ENCODE measurements at places on chromosomes 1 and 21.
A peak's percentile ranks its signal among the peaks of the same experiment; 100 is the strongest.

- DNase-seq, result no peak
These were observed 108.0 kb downstream of the PTPRU start for GRCh38 chr1:29344336-29344735.

GRCh38 chr1:156572663-156573018 lies 276 bp upstream of the IQGAP3 start:
- no peak for DNase-seq

DNA sequence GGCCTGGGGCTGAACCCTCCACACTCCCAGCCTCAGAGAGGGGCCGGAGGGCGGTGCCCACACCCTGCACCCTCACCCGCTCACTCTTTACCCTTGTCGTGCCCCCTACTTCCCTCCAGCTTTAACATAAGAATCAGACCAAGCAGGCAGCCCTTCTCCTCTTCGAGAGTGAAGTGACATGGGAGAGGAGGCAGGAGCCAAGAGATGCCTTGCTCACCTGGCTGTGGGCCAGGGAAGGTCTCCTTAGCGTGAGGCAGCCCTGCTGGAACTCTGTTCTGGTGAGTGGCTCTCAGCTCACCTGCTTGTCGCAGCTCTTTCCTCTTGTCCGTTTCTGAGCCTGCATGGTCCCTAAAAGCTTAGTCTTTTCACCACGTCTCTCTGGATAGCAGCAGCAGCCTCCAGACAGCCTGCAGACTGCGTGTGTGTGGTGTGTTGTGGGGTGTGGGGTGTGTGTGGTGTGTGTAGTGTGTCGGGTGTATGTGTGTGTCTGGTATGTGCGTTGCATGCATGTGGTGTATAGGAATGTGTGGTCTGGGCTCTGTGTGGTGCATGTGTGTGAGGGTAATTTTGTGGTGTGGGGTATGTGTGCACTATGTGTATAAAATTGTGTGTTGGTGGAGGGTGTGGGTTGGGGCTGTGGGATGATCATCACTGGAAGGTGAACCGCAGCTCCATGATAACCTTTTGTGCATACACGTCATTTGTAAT lies 86.7 kb downstream of the CCDC185 start:
- DNase-seq, result no peak

GRCh38 chr1:53265581-53265980 lies 27.3 kb upstream of the MAGOH start:
- no peak for DNase-seq

GRCh38 chr1:156480411-156481192 lies 20.0 kb downstream of the MEF2D start:
- DNase-seq, result peak; percentile 77
